Esophagus squamous epithelium (tissue), 5 donors: ENCODE measurements at places on chromosomes 4 and X.

- no peak for DNase-seq
Observed at GRCh38 chr4:88171206-88171605, 12.8 kb upstream of the ABCG2 start.

GRCh38 chr4:150089732-150090131 is 11.5 kb downstream of the DCLK2 start:
- no peak for DNase-seq

DNA sequence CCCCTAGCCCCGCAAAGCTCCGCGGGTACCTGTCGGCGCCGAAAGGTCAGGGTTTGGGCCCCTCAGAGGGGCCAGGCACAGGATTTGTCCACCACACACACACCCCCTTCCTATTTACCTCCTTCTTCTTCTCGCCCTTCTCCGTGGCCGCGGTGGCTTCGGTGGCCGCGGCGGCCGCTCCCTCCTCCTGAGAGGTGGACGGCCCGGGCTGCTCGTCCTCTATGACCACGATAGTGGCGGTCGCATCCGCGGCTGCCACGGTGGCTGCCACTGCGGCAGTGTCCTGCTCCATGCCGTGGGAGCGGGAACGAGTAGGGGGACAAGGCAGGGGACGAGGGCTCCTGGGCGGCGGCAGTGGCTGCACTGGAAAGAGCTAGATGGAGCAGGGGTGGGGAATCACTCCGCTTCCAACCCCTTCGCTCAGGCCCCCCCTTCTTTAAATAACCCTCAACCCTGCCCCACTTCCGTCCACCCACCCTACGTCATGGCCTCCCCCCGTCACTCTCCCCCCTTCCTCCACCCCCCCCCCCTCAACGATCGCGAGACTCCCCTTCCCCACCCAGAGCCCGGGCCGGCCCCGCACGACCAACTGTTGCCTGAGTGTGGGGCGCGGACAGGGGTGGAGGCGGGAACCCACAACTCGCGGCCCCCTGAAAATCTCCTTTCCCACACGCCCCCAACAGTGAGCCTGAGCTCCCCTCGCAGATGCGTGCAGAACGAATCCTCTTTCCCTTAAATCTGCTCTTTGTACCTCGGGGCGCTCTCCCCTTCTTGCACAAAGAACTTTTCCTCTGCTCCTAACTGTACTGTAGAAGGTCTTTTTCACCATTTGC is at the start of gene SMARCA1:
Gene SMARCA1, minus strand, starts transcription at position 412 of the 833 bp plus-strand sequence. Its CDS starts 120 bp downstream, at position 292.
- DNase-seq: no peak

DNA sequence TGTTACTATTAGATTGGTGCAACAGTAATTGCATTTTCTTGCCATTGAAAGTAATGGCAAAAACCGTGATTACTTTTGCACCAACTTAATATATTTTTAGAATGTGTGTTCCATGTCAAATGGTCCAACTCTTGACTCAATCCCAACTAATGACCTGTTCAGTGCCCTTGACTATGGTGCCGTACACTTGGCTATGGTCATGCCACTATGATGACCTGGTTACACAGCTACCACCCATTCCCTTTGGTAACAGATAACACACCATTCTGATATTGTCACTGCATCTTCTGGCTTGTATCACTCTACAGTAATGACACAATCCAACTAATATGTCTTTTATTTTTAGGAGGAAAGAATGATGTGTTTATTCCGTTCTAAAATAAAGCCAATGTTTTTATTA is 469.4 kb downstream of the DMD start:
- DNase-seq: no peak

GRCh38 chrX:155027509-155028066 is 944 bp downstream of the FUNDC2 start:
- no peak for DNase-seq

DNA sequence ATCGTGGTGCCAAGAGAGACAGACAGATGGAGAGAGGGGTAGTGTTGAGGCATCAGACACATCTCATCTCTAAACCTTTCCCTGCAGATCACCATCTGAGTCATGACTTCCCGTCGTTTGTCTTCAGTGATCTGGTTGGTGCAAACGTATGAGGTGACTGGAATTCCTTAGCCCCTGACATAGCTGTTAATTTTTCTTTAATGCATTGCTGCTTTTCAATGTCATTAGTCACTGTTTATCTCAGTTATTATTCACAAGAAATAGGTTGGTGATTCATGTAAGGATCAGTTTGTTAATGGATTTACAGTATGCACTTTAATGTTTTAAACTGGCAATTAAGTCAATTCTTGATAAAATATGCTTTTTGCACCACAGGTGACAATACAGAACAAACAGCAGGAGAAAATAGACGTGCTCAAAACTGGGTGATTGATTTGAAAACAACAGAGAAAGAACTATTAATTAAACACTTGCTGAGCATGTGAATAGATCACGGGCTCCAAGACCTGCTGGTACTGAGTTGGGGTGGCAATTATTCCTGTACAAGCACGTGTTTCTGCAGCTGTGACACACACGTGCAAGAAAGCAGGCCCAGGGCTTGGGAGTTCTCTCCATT is 1.3 kb upstream of the TMEM154 start:
- DNase-seq: no peak

DNA sequence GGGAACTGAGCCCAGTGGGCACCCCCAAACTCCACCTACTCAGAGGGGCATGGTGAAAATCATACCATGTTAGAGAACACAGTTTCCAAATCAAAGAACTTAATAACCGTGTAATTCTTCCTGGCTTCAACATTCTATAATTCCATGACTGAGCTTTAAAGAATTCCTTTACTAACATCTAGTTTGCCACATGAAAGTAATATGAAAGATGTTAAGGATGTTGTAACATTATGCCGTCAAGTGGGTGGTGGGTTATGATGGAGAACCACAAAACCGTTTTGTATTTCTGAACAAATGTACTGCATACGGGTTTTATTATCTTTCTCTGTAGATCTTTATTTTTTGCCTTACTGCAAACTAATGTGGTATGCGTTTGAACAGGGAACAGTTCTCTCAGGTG is 549.0 kb upstream of the MAGEB2 start:
- DNase-seq: no peak

- DNase-seq: no peak
Observed at GRCh38 chrX:109840585-109840984, 107.5 kb upstream of the ACSL4 start.

GRCh38 chr4:185662030-185662778 is 126.9 kb upstream of the PDLIM3 start:
- DNase-seq: no peak

GRCh38 chr4:26717332-26717731 is 133.4 kb downstream of the TBC1D19 start:
- no peak for DNase-seq

- no peak for DNase-seq
Observed at GRCh38 chr4:179325181-179325580, 1882.9 kb upstream of the AGA start.

DNA sequence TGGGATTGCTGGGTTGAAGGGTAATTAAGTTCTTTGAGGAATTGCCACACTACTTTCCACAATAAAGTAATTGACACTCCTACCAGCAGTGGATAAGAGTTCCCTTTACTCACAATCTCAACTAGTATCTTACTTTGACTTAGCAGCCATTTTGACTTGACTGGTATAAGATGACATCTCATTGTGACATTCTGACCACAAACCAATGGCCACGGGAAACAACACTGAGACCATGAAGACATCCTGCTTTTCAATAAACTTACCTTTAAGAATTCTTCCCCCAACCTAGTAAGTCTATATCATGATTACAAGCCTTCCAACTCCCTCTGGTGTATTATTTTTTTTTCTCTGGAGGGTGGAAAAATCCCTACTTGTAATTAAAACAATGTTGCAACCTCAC is 66.9 kb upstream of the WDR1 start:
- no peak for DNase-seq

DNA sequence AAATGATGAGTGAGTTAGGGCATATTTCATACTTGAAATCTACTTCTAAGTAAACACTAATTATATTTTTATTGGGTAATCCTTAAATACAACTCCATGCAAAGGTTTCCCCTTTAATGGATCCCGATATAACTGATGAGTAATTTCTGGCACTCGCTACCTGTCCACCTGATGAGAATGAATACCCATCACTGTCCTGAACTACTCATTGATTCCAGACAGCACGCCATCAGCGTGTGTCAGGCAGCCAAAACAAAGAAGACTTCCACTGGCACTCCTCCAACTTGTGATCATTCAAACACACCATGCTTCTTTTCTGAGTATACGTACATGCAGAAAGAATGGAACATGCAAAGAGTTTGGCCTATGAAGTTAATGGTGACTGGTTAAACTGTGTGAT is 69.4 kb downstream of the HCCS start:
- no peak for DNase-seq

DNA sequence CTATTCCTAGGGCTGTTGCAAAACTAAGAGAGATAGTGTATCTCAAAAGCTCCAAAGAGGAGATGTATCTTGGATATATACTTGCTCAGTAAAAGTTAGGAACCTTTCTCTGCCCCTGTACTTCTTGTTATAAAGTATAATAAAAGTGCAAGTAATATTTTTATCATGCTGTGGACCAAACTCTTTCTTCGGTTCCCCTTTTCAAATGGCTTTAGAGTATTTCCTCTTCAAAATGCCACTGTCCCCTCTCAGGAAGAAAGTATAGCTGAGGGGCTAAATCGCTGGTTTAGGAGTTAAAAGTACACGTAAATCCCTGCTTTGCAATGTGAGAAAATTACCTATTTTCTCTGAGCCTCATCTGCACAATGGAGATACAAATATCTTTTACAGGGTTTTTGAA is 169.1 kb upstream of the FTHL17 start:
- no peak for DNase-seq

GRCh38 chrX:51461053-51462044 is 35.0 kb downstream of the NUDT11 start:
- no peak for DNase-seq
